ENCODE measurements at places on chromosomes 1 and 21. TPM values are rescaled to one million over a fixed set of nuclear protein-coding genes. Genes with fewer than 3 reads are reported as not detected.

- no peak for DNase-seq
These were observed 44.9 kb downstream of the FOXD2 start for GRCh38 chr1:47482786-47483185.

DNA sequence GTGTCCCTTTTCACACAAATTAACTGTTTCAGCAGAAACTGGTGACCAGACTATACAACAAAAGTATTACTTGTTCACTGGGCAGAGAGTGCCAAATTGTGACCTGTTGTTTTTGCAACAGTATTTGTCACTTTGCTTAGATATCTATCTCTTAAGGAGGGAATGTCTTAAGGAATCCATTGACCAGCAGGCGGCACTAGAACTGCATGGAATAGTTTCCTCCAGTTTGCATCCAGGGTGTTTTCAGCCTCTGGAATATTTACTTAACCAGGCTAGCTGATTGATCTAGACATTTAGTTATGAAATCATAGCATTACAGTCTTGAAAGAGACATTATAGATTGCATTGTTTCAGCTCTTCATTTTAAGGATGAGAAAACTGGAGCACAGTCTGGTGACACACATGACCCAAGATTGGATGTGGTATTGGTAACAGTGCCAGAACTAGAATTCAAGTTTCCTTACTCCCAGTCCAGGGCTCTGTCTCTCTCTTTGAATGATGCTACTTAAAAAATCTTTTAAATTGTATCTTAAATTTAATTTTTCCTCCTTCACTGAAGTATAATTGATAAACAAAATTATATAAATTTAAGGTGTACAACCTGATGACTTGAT is 16.9 kb downstream of the RPTN start:
- DNase-seq: no peak

DNA sequence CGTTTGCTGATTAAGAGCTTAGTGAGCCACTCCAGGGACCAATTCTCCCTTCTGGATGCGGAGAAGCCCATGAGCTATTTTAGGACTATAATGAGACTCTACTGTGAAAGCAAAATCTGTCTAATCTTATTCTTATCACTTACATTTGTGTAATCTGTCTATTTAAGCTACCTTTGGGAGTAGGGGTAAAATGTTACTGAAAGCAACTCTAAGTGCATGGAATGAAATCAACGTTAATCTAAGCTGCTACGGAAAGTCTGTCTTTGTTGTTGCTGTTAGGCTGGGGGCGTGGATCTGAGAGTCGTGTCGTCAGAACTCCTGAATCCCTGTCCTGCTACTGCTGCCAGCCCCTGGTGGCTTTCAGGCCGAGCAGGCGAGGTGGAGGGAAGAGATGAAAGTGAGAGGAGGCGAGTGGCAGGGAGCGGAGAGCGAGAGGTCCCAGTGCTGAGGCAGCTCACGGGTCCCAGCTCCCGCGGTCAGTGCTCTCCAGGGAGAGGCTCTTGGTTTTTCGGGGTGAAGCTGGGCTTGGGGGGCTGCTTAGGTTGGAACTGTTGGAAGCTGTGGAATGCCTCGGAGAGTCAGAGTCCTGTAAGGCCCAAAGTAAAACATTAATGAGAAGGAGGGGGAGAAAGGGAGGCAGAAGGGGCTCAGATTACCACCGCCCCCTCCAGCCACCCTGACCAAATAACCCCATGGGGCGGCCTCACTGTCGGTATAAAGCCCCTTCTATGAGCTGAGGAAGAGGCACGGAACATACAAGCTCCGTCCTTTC is 53.9 kb downstream of the COQ8A start:
- no peak for DNase-seq

GRCh38 chr1:158199849-158200248 is 19.2 kb downstream of the CD1D start:
- DNase-seq: no peak

- no peak for DNase-seq
These were observed 29.0 kb upstream of the ABCG1 start for GRCh38 chr21:42189860-42190485.

DNA sequence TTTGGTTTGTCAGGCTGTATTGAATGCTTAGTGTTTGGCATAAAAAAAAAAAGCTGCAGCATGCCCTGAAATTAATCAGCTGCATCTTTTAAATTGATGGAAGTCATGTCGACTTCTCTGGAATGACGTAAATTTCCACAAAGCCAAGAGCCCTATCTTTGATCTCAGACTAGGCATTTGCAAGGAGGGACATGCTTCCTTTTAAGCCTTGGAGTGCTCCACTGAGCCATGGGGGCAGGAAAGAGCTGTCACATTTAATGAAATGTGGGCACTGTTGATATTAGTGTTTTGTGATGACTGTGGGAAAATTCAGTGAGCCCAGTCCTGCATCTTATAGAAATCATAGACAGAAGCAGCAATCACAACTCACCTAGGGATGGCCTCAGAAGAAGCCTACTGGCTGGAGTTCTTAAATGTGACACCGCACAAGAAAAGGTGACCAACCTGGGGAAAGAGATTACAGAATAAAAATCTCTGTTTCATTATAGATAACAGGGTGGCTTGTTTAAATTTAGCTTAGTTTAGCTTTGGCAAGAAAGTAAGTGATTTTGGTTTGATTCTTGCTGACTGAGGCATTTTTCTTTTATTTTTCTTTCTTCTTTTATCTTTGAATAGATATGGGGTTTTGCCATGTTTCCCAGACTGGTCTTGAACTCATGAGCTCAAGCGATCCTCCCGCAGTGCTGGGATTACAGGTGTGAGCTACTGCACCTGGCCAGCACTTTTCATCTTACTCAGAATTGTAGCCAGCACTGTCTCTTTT is 188.2 kb downstream of the HHAT start:
- DNase-seq: no peak

- DNase-seq: no peak
These were observed 11.6 kb upstream of the PARP1 start for GRCh38 chr1:226419284-226420029.

- DNase-seq: peak; percentile 29
These were observed 104.0 kb upstream of the OLIG2 start for GRCh38 chr21:32921632-32922230.

DNA sequence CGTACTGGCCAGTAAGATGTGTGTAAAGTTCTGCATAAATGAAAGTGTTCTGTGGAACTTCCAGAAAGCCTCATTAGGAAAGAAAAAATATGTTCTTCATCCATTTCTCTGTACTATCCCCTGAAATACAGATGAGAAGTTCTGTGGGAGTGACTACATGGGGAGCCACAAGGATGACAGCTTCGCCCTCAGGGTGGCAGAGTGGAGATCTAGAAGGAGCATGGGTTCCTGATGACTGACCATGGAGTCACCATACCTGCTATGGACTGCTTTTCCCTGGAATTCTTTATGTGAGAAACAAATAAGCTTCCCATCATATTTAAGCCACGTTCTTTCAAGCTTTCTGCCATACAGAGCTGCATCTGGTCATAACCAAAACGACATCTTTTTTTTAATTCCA is 113.9 kb upstream of the RGS1 start:
- DNase-seq: no peak

GRCh38 chr1:214464445-214465287 is 86.7 kb downstream of the PTPN14 start:
- DNase-seq: no peak

Gene BTBD8
- 1.4 TPM for total RNA-seq

GRCh38 chr1:37288900-37289299 is 185.5 kb upstream of the ZC3H12A start:
- DNase-seq: no peak

DNA sequence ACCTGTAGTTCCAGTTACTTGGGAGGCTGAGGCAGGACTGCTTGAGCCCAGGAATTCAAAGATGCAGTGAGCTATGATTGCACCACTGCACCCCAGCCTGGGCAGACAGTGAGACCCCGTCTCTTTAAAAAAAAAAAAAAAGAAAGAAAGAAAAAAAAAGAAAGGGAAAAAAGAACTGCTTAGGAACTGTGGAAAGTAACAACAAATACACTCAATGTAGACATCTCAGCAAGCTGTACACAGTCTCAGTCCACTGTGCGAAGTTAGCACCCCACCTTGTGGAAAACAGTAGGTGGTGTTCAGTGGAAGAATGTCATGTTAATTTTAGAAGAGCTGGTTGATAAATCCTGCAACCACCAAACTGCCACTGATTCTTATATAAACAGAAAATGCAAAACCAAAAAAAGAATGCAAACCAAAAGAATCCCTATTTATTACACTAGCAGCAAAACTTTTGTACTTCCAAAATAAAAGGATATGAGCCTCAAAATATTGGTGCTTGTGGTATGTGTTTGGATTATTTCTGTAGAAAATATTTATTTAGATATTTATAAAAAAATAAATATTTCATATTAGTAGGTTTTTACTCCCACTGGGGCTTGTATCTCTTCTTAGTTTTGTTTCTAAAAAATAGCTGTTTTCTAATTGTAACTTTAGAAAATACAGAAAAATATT is 31.1 kb downstream of the ALG14 start:
- no peak for DNase-seq

Gene RGS18
- 0.15 TPM for total RNA-seq

- DNase-seq: no peak
These were observed 85.6 kb upstream of the ARHGEF16 start for GRCh38 chr1:3368711-3369445.

Gene NUF2
- 26.1 TPM for total RNA-seq

GRCh38 chr1:161163793-161164192 is 2.4 kb upstream of the PPOX start:
- DNase-seq: no peak

Gene HSPG2
- 0.72 TPM for total RNA-seq

Gene TNFRSF8
- total RNA-seq: 1.5 TPM

Gene PROX1
- not detected for total RNA-seq

- no peak for DNase-seq
These were observed 16.7 kb downstream of the DISC1 start for GRCh38 chr1:231643071-231643934.

- no peak for DNase-seq
These were observed 25.6 kb downstream of the RUNX1 start for GRCh38 chr21:35023396-35024070.

DNA sequence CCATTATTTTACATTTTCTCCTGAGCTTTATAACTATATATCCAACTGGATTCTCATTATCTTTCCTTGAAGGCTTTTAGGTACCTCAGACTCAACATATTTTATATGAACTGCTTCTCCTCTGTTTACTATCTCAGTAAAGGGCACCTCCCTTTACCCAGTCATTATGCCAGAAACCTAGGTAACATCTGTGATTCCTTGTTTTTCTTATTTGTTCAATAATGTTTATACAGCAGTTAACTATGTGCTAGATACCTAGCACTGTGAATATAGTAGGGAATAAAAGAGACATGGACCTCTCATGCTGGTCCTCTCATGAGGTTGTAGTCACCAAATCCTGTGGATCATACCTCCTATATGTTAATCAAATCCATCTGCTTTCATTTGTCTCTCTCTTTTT is 25.6 kb downstream of the PPP1R12B start:
- DNase-seq: no peak

- no peak for DNase-seq
These were observed 29.0 kb downstream of the POU2F1 start for GRCh38 chr1:167249702-167250101.

Gene BARHL2
- not detected for total RNA-seq

DNA sequence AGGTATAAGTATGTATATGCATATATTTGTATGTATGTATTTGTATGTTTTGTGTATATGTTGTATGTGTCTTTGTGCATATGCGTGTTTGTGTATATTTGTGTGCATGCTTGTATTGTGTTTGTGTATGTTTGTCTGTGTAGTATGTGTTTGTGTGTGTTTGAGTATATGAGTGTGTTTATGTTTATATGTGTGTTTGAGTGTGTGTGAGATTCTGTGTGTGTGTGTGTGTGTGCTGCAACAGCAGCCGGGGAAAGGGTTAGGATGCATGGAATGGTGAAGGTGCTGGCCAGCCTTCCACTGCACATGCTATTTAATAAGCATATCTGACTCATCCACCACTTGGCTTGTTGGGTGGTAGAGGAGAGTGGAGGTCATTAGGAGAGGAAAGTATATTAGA is 46.6 kb upstream of the RAB4A start:
- DNase-seq: no peak

GRCh38 chr21:14382486-14382834 is 486 bp downstream of the HSPA13 start:
- no peak for DNase-seq

DNA sequence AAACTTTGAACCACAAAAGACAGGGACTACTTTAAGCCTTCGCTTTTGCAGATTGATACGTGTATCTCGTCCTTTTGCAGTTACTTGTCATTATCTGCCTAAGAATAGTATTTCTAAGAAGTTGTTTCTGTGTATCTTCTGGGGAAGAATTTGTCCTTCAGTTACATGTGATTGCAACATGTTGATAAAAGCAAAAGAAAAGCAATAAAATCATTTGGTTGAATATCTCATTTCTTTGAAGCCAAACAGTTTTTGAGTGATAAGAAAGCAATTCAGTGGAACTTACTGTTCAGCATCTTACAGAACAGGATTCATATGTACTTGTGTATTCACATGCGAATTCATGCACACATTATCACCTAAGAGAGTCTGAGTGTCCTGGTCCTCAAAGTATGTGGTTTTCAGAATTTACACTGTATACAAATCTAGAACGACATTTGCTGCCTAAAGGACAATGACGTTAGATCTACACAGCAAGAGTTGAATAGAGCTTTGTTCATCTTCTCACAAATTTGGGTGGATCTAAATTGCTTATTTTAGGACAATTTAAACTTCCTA is 66.7 kb upstream of the MRPS6 start:
- DNase-seq: no peak

Gene AMY1B
- not detected for total RNA-seq

- DNase-seq: no peak
These were observed 134.3 kb downstream of the PIK3R3 start for GRCh38 chr1:45998020-45998617.

Gene KRTAP8-1
- not detected for total RNA-seq

GRCh38 chr1:229859026-229859425 is 208.0 kb upstream of the GALNT2 start:
- no peak for DNase-seq

- no peak for DNase-seq
These were observed 66.1 kb downstream of the PLXNA2 start for GRCh38 chr1:208178091-208178529.

Gene RBM11
- 1.9 TPM for total RNA-seq

GRCh38 chr1:221263831-221264767 is 384.9 kb downstream of the HLX start:
- no peak for DNase-seq

- DNase-seq: no peak
These were observed 413.5 kb downstream of the DUSP10 start for GRCh38 chr1:221328371-221328770.

Gene CASQ2
- total RNA-seq: not detected

Gene RSPH1
- total RNA-seq: not detected

GRCh38 chr21:18705971-18706370 is 302.4 kb upstream of the TMPRSS15 start:
- no peak for DNase-seq

Gene NCAM2
- total RNA-seq: not detected

GRCh38 chr1:232369451-232370296 is 260.3 kb downstream of the SIPA1L2 start:
- no peak for DNase-seq

Gene KLHL17
- 27.6 TPM for total RNA-seq

GRCh38 chr1:229296541-229296941 is 25.6 kb downstream of the RAB4A start:
- no peak for DNase-seq

Gene LY9
- total RNA-seq: 16.5 TPM

- no peak for DNase-seq
These were observed 111.6 kb upstream of the VAMP3 start for GRCh38 chr1:7659514-7659913.

Gene SELP
- 0.75 TPM for total RNA-seq

Gene TRIM63
- not detected for total RNA-seq

Gene OLIG2
- not detected for total RNA-seq

GRCh38 chr1:91697416-91697815 is 188.5 kb downstream of the TGFBR3 start:
- DNase-seq: peak; percentile 7

Gene BCAR3
- 0.62 TPM for total RNA-seq

Gene KCNH1
- not detected for total RNA-seq

- DNase-seq: peak; percentile 14
These were observed 75.4 kb downstream of the ABCA4 start for GRCh38 chr1:94045465-94046056.

All from CD8-positive, alpha-beta memory T cell (primary cell).